ENCODE measurements at places on chromosomes 4 and X.

GRCh38 chrX:9829308-9830267, 43.4 kb downstream of the SHROOM2 start:
- no peak for DNase-seq

DNA sequence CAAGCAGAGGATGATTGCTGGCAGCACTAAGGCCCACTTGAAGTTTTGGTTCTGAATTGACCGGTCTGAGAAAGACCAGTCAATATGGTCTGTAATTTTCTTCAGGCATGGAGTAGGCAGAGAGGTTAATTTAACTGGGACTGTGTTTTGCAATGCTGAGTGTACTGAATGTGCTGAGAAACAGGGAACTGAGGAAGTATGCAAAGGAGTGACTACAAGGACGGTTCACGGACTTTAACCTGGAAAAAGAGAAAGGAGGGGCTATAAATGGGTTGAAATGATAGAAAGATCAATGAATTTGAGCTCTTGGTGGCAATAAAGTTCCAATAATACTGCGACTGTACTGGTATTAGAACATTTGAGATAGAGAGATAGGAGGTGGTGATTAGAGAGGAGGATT, 84.5 kb downstream of the MAGEB17 start:
- no peak for DNase-seq

DNA sequence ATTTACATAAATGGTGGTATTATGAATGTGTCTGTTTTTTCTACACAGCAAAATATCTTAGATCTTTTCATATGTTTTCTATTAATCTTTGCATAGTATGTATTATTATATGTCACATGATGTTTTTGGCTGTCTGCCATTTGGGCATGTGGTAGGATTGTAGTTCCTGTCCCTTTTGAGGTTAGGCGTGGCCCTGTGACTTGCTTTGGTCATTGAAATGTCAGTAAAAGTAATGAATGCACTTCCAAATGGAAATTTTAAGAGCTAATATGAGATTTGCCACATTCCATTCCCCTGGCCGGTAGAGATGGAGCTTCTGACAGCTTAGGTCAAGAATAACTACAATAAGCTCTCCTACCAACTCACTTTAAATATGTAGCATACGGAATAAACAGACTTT, 45.1 kb downstream of the JADE3 start:
- DNase-seq: no peak

- DNase-seq: no peak
Measured at GRCh38 chr4:71334465-71334882, 4.3 kb upstream of the SLC4A4 start.

- DNase-seq: no peak
Measured at GRCh38 chr4:62226082-62226481, 1026.0 kb downstream of the ADGRL3 start.

DNA sequence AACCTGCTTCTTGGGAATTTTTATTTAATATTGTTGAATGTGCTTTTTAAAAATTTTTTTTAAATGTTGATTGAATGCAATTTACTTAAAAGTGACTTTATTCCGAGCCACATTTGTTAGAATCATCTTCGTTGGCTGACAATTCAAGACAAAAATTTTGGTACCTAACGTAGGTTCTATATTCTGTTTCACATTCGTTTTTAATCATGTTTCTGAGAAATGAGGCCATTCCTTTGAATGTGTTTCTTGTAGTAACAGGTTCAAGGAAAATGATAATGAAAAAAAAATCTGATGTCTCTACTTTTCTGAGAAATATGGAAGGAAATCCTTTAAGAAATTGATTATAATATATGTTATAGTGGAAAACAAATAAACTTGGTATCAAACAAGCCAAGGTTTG, 92.3 kb upstream of the DCLK2 start:
- no peak for DNase-seq

- no peak for DNase-seq
Measured at GRCh38 chrX:133538148-133538547, 122.9 kb upstream of the GPC4 start.

DNA sequence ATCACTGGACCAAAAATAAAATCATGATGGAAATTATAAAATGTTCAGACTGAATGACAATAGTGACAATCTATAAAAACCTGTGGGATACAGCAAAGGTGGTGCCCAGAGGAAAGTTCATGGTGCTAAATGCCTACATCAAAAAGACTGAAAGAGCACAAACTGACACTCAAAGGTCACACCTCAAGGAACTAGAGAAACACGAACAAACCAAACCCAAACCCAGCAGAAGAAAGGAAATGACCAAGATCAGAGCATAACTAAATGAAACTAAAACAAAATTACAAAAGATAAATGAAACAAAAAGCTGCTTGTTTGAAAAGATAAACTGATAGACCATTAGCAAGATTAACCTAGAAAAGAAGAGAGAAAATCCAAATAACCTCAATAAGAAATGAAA, 78.7 kb downstream of the ANAPC10 start:
- DNase-seq: no peak

GRCh38 chr4:153547520-153547919, 81.4 kb downstream of the TMEM131L start:
- DNase-seq: no peak

GRCh38 chr4:125115941-125116340, 198.8 kb upstream of the FAT4 start:
- DNase-seq: no peak

GRCh38 chr4:108833046-108833445, 70.2 kb upstream of the ETNPPL start:
- no peak for DNase-seq

DNA sequence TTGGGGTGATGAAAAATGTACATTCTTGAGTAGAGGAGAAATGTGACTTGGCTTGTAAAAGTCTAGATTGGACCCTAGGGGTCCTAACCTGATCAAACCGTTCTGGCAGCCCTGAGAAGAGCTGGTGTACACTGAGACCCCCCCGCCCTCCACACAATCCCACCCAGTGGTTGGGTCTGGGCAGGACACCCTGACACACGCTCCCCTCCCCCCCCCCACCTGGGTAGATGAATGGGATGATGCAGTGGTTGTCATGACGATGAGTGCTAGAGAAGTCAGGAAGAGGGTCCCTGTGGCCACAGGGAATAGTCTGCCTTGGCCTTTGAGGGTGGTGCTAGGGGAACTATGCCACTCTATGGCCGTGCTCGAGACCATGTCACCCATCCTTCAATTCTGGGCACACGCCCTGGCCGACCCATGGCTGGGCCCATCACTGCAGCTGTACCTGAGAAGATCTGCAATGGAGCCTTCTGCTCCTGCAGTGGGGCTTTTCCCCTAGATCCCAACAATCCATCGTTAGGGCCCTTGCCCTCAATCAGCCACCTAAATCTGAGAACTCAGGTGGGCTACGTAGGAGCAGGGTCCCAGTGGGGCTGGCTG, 4.4 kb downstream of the CDK16 start:
- DNase-seq: peak; percentile 19

DNA sequence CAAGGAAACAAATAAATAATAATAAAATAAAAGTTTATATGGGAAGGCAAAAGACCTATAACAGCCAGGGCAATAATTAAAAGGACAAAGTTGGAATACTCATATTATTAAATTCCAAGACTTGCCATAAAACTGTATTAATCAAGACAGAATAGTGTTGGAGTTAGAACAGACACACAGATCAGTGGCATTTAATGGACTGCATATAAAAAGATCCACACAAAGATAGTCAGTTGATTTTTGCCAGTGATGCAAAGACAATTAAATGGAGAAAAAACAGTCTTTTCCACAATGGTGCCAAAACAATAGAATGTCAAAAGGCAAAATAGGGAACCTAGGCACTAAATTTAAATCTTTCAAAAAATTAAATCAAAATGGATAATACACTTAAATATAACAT, 587.1 kb upstream of the GRIA3 start:
- no peak for DNase-seq

DNA sequence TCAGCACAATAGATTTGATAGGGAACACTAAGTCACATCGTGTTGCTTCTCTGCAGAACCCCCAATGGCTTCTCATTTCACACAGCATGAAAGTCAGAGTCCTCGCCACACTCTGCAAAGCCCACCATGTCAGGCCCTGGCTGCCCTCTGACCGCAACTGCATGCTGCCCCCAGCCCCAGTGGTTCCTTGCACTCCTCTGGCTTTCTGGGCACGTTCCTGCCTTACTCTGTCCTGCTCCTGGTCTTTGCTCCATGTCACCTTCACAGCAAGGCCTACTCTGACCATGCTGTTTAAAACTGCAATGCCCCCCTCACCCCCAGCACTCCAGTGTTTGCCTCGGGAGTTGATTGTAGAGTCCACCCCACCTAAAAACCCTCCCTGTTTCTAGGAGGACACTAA, 78.1 kb downstream of the EVC start:
- no peak for DNase-seq

DNA sequence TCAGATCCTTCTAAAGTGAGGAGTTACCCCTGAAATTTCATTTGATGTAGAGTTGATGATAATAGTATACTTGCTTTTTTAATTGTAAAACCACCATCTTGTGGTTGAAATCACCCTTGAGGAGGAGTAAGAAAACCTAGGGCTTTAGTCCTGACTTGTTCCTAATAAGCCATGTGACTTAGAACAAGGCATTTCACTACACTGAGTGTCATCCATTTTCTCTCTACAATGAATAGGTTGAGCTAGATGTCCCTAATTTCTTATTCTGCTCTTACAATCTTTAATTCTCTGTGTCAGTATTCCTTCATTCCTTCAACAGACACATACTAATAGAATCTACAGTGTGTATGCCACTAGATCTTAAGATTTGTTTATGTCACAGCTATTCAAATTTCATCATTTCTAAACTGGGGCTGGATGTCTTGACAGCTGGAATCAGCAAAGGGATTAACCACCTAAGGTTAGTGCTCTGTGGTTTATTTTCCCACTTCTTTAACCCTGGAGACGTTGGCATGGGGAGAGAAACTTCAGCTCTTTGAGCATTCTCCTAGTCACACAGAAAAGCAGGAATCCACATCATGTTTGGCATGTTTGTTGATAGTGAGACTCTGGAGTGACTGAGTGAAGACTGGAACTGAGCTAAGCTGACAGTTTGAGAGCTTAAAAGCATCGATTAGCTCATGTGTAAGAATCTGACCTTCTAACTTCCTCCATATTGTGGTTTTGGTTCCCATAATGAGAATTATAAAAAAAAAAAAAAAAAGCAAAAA, 246.3 kb downstream of the NDST4 start:
- DNase-seq: no peak

- no peak for DNase-seq
Measured at GRCh38 chrX:25198891-25199290, 183.1 kb upstream of the ARX start.

DNA sequence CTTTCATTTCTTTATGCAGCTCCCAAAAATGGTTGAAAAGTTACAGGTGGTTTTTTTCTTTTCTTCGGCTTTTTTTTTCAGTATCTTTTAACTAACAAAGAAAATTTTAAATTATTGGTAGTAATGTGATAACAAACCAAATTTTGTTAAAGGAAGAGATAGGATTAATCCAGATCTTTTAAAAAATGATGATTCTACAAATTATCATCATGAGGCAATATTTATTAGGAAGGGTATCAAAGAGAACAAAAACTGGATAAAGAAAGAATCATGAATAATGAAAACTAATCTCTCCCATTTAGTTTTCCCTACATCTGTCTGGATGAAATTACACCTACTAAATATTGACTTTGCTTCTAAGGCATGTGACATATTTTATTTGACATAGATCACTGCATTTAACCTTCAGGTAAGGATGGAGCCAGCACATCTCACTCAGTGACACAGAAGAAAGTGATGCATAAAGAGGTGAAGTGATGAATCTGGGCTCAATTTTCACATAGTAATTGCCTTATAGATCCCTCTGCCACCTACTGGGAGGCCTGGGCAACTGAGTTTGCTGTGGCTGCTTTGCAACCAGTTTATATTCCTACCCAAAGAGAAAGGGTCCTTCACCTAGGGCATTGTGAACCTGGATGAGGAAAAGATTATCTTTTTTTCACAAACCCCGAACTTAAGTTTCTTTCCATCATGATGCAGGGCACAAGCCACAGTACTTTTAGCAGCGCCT, 155.6 kb downstream of the HNRNPD start:
- no peak for DNase-seq

GRCh38 chr4:10581022-10581421, 103.5 kb downstream of the CLNK start:
- DNase-seq: no peak

DNA sequence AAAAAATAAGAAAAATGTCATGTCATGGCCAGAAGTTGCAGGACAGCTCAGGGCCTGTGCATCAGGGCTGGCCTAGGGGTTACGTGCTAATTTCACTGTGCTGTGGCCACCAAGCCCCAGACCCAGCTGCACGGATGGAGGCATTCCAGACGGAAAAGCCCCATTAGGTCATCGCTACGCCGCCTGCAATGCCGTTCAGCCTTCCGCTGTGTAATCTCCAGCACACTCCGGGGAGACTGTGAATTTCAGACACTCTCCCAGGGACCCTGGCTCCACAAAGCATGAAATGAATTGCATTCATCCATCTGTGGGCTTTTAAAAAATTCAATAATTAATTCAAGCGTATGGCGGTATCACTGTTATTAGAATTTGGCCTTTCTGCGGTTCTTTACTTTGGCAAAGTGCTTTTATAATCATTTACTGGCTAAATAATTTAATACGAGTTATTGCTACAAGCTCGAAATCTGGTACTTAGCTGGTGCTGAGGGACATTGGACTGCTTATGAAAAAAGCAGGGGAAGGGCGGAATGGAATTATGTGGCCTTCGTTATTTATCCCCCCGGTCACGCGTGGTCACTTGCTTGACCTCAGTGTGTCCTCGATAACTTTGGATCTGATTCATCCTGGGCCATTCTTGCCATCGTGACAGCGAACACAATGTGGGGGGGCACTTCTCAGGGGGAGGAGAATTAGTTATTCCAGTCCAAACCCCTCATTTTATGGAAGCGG, 9.0 kb upstream of the NSG1 start:
- DNase-seq: no peak

DNA sequence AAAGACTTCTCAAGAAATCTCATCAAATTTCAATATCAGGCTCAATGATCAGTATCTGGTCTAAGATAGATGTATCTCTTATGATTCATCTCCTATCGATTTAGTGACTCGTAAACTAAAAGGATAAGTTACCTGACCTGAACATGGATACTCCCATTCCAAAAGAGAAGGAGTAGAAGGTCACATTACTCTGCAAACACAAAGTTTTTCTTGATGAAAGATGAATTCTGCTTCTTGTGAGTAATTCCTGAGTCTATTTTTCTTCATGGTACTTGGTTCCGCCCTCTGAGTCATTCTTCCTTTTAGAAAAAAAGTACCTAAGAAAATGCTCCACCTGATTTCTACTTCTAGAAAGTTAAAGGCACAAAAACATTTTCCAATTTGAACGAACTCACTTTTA, 223.1 kb upstream of the SLIT2 start:
- DNase-seq: no peak
